ENCODE measurements at places on chromosomes 12 and 14.
A peak's percentile ranks its signal among the peaks of the same experiment; 100 is the strongest.

DNA sequence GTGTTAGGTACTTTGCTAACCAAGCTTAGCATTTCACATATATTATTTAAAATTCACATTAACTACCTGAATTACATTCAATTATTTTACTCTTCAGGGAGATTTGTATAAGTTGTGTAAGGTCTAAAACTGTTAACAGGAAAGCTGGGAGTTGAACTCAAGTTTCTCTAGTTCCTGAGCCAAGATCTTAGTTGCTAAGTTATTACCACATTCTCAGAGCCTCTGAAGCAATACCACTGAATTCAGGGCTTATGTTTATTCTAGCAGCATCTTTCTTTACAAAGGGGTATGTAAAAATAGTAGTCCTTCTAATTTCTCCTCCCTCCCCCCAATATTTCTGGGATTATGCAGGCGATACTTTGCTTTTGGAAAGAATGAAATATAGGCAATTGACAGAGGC lies 786.8 kb downstream of the DIO2 start:
- DNase-seq = no peak

- DNase-seq = no peak
Measured at GRCh38 chr14:60301685-60302084, 52.7 kb downstream of the PPM1A start.

- no peak for DNase-seq
Measured at GRCh38 chr14:33679461-33680225, 271.2 kb downstream of the EGLN3 start.

GRCh38 chr12:122790393-122791075 lies 16.2 kb downstream of the CCDC62 start:
- no peak for DNase-seq

GRCh38 chr14:55975281-55975910 lies 142.8 kb upstream of the PELI2 start:
- no peak for DNase-seq

- DNase-seq = peak; percentile 3
Measured at GRCh38 chr14:28635387-28635786, 131.2 kb upstream of the FOXG1 start.

DNA sequence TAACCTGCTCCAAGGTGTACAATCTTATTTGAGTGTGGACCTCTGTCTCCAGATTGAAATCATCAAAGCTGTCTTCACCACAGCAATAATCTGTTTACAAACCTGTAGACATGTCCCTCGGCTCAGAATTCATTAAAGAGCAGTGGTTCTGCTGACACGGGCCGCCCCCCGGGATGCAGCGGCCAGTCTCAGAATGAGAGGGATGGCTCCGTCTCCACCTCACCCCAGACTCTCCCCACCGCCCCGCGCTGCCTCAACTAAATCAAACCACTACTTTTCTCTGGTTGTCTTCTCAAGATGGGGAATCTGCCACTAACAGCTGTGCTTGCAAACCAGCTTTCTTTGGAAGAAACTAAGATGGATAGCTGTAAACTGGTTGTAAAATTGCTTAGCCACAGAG lies 56.2 kb downstream of the SLC15A4 start:
- no peak for DNase-seq

- DNase-seq = no peak
Measured at GRCh38 chr14:76484355-76484754, 108.4 kb downstream of the ESRRB start.

DNA sequence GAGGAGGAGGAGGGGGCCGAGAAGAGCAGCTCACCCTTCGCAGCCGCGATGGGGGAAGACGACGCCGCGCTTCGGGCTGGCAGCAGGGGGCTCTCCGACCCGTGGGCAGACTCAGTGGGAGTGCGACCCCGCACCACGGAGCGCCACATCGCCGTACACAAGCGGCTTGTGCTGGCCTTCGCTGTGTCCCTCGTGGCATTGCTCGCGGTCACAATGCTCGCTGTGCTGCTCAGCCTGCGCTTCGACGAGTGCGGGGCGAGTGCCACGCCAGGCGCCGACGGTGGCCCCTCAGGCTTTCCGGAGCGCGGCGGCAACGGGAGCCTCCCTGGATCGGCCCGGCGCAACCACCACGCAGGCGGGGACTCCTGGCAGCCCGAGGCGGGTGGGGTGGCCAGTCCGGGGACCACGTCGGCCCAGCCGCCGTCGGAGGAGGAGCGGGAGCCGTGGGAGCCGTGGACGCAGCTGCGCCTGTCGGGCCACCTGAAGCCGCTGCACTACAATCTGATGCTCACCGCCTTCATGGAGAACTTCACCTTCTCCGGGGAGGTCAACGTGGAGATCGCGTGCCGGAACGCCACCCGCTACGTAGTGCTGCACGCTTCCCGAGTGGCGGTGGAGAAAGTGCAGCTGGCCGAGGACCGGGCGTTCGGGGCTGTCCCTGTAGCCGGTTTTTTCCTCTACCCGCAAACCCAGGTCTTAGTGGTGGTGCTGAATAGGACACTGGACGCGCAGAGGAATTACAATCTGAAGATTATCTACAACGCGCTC lies 745 bp downstream of the TRHDE start:
- no peak for DNase-seq

GRCh38 chr12:108121320-108121719 lies 7.8 kb upstream of the WSCD2 start:
- no peak for DNase-seq

GRCh38 chr12:45568808-45569207 lies 160.7 kb upstream of the ARID2 start:
- peak; percentile 63 for DNase-seq

DNA sequence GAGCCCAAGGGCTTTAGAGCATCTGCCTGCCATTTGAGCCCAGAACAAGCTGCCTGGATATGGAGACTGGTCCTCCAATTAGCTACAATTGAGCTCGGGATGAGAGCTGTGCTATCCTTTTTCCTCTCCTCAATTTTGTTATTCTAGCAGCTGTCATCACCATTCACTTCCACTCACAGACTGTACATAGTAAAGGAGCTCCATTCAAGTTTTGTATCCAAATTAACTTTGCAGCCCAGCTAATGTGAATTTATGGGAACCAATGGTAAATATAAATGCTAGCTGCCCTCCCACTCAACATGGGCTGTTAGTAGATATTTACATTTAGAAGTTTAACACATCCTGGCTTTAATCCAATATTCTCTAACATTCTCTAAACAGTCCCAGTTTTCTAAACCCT lies 44.6 kb downstream of the BMP4 start:
- DNase-seq = no peak

GRCh38 chr12:85076688-85077430 lies 40.7 kb downstream of the LRRIQ1 start:
- peak; percentile 27 for DNase-seq

- DNase-seq = no peak
Measured at GRCh38 chr12:129530984-129531383, 372.8 kb downstream of the TMEM132D start.

DNA sequence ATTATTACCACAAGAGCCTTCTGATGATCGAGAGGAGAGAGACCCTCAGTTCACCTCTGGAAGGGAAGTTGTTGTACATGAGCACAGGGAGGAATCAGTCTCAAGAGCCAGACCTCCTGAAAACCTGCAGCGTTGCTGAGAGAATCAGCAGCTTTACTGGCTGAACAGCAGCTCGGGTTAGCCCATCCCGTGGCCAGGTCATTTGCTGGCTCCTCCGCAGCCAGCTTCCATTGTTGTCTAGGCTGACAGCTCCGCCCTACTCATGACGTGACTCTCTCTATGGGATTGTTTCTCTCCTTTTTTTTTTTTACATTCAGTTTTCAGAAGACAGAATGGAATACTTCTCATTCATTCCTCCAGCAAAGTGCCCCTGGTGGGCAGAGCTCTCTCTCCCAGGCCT lies 69.9 kb downstream of the TGFB3 start:
- DNase-seq = no peak

DNA sequence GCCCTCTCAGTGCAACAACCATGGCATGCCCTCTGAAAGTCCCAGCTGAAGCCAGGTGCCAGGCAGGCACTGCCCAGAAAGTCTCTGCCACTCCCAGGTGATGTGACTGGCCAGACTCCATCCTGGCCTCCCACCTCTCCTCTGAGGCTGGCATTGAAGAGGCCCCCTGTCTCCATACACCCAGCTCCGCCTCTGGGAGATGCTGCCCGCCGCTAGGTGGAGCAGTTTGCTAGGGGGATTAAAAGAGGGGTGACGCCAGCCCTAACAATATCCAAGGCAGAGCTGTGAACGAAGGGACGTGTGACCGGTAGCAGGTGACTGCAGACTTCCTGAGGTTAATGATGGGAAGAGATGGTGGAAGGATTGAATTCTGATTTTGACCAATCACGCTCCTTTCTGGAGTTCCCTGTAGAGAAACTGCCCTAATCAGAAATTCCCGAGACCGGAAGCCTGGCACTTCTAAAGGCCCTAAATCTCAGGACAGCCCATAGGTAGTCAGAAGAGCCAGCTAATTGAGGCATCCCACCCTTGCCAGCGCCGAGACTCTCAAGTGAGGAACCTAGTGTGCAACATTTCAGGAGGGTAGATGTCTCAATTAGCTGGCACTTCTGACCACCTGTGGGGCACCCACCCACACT lies 8.3 kb upstream of the PLEK2 start:
- no peak for DNase-seq

DNA sequence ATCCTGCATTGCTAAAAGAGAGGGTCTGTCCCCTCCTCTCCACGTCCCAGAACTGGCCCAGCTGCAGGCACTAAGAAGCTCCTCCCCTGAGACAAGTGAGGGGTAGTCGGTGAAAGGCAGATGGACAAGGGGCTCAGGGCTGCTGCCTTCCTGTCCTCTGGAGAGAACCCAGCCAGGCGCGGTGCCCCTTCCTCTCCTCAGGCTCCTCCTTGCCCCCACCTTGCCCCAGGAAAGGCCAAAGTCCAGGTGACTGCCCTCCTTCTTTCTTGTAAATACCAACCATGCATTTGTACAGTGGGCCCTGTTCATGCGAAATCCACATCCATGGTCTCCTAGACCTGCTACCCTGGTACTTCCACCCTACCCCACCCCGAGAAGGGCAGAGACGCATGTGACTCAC lies 9.7 kb downstream of the PPP1R1A start:
- no peak for DNase-seq

- peak; percentile 65 for DNase-seq
Measured at GRCh38 chr12:65742018-65743010, 82.0 kb upstream of the HMGA2 start.

- no peak for DNase-seq
Measured at GRCh38 chr14:83556746-83557453, 1973.0 kb upstream of the FLRT2 start.

DNA sequence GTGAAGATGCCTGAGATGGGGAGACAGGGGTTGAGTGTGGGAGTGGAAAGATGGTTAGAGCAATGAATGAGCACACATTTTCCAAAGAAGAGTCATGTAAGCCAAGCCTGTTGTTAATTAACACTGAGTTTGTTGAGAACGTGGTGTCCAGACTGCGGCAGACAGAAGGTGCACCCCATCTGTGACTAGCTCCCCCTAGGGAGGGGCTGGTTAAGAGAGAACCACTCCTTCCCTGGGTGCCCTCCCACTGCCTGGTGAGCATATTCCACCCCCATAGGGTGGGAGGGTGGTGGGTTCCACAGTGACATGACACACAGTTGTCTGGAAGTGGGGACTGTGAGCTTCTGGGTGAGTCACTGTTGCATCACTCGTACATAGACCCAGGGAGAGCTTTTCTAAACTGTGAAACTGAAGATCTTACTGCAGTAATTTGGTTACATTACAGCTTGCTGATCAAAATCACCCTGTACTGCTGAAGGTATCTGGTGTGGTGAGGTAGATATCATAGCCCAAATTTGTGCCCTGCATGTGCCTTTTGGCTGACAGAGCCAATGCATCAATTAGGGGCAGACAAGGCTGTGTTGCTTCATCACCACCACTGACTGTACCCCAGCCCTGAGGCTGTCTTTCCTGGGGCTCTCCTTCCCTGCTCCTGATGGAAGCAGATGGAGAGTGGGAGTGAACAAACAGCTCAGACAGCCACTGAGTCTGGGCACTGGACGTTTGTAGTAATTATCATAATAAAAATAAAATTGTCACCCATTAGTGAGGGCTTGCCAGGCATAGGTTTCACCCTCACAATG lies 150.9 kb downstream of the EMP1 start:
- DNase-seq = no peak

DNA sequence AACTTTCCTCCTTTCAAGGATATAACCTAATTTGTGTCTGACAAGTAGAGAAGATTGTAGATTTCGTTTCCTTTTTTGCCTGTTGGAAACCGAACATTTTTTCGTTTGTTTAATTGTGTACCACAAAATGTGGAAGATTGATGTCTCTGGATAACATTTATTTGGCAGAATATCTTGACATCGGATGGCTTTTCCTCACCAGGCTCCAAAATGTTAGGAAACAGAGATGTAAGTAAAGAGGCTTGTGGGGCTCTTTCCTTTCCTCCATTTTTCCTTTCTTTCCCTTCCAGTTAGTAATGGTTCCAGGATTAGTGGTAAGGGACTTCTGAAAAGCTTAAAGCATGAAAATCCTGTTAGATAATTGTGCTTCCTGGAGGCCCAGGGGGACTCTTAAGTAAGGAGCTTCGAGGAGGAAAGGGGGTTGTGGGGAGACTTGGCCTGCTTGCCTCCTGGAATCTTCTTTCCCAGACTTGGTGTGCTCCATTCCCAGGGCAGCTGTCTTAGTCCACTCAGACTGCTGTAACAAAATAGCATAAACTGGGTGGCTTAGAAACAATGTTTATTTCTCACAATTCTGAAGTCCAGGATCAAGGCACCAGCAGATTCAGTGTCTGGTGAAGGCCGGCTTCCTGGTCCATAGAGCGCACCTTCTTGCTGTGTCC lies 243.1 kb upstream of the PWP1 start:
- no peak for DNase-seq

GRCh38 chr12:59678759-59679411 lies 83.1 kb downstream of the SLC16A7 start:
- no peak for DNase-seq

- no peak for DNase-seq
Measured at GRCh38 chr12:124681779-124682391, 114.5 kb upstream of the NCOR2 start.

DNA sequence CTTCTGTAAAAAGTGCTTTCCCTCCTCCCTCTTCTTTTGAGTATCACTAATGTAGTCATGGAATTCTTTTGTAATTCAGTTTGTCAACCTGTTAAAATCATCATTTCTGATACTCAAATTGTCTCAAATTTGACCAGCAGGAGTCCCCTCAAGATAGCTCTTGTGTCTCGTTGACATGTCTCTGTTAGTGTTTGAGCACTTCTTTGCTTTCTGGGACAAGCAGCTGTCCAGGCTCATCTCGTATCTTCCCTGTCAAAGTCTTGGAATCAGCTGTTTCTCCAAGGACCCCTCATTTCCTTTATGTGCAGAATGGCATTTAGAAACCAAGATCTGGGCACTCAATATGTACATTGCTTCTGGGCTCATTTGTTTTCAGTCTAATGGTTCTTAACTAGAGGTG lies 10.7 kb downstream of the CIPC start:
- DNase-seq = no peak

DNA sequence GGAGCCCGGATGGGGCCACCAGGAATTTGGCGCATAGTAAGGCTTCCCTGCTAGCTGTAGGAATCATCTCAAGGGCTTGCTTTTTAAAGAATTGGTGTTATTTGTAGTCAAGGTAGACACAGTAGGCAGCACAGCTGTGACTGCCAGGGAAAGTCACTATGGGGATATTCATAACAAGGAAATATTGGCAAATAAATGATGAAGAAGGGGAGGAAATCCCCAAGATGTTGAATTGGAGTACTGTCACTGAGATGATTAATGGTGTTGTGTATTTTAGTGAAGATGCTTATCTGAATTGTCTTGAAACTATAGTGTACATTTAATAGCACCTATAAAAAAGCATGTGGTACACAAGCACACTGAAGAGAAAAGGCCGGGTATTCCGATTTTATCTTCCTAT lies 118.9 kb downstream of the NPAS3 start:
- no peak for DNase-seq
